ENCODE measurements at places on chromosomes 3 and 15.

DNA sequence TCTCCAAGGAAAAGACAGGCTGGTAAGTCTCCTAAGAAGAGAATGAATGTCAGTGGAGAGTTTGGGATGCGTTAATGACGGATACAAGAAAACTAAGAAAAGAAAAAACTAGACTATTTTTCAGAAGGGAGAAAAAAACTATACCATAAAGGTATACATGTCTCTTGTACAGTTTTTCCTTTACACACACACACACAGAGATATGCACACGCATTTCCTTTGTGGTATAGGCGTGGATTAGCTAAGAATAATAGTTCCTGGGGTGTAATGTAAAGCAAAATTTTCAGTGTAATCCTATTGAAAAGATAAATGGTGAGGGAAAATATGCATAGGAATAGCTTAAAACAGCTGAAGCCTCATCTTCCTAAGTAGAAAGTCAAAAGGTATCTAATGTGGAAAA, 36.3 kb downstream of the GABPB1 start:
- DNase-seq, result no peak

DNA sequence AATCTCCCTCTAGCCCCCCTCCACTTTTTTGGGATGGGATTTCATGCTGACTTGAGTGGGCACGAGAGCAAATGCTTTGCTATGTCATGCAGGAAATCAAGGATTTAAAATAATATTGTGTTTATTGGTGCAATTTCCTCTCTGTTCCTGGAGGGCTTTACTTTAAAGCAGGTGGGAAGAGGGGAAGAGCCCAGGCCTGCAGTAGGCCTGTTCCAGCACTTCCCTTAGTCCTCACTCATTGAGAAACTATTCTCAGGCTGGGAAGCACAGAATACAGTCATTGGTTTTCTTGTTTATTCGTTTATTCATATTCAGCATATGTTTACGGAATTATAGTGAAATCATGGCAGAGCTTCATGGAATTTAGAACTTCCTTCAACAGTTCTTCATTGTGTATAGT, 41.7 kb upstream of the SPSB4 start:
- no peak for DNase-seq

DNA sequence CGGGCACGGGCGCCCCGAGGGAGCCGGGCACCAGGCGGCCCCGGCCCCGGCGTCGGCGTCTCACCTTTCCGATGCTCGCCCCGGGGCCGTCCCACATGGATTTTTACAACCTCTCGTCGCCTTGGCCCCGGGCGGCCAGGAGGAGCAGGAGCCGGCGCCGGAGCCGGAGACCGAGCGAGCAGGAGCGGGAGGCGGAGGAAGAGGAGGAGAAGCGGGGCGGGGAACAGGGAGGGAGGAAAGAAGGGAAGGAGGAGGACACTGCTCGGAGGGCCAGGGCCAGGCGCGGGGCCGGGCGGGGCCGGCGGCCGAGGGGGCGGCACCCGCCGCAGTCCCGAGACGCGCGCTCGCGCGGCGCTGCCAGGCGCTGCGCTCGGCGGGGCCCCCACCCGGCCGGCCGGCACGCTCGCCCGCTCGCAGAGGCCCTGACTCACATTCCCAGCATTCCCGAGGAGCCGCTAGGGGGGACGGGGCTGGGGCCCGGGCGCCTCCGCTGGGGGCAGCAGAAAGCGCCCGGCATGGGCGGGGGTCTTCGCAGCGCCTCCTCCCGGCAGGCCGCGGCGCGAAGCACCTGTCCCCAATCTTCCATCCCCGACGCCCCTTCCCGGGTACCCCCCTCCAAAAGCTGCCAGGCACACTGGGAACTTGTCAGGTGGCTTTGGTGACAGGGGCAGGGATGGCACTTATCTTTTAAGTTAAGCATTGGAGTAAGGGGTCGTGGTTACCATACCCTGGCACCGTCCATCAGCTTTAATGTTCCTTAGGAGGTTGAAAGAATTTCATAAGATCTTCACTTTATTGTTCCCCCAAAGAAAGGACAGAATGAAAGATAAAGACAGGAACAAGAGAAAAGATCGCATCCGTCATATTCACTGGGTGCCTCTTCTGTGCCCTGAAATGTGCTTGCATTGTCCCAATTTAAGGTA, at the start of gene ERC2:
Gene ERC2 (minus strand): TSS at position 284 of the 923 bp plus-strand sequence.
- DNase-seq, result no peak

- no peak for DNase-seq
Observed at GRCh38 chr3:183354325-183354831, 74.0 kb downstream of the MCF2L2 start.

DNA sequence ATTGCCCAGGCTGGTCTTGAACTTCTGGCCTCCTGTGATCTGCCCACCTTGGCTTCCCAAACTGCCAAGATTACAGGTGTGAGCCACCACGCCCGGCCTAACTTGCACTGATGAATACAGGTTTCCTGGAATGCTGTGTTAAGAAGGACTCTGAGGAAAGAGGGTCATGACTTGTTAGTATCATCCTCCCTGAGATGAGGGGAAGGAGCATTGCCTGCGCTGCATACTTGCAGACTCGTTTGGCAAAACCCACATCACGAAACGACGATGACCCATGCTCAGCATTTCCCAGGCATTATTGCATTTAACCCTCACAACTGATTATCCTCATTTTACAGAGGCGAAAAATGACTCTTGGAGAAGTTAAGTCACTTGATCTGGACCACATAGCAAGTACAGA, 18.9 kb downstream of the COLQ start:
- DNase-seq, result no peak

DNA sequence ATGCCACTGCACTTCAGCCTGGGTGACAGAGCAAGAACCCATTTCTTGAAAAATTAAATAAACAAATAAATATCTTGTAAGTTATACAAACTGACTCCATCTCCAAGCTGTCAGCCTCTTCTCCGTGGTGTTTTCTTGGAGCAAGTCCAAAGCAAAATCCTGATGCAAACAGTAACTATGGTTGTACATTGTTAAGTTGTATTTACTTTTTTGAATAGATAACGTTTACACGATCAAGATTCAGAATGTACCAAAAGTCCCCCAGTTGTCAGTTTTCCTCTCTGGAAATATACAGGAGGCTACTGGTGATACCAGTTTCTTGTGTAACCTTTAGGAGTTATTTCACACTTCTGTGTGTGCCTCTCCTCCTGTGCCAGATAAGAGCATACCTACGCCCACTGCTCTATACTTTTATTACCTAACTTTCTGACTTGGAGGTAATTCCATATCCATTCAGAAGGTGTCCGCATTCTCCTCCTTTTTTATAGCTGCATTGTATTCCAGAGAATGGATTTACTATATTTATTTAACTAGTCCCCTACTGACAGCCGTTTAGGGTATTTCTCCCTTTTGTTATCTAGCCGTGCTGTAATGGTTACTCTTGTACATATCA, 14.2 kb downstream of the CMTM7 start:
- no peak for DNase-seq

DNA sequence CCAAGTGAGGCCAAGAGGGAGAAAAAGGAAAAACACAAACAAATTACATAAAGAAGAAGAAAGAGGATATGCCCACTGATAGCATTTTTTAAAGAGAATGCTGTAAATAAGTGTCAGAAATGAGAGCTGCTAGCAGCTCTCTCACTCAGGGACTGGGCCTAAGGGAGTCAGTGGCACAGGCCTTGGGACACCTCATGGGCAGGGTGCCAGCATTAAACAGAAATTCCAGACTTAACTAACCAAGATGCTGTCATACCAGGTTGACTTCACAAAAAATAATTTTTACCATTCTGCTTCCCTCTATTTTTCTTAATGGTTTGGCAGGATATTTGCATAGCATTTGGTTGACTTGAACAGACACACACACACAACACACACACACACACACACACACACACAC, 92.3 kb upstream of the ADAMTSL3 start:
- no peak for DNase-seq

DNA sequence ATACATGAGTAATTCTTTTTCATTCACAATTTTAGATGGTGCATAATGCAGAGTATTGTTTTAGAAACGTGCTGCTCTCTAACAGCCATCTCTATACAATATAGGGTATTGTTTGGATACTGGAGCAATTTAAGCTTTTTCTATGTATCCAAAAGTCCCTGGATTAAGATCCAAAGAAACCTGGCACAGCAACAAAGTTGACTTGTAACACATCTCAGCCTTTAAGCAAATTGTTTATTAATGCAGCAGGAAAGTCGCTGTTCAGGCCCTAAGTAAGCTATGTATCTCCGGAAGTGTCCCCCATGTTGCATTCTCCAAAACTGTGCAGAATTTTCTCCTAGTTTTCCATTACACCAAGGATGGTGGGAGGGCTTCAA, 7.3 kb downstream of the VGLL4 start:
- DNase-seq, result no peak

- DNase-seq, result no peak
Observed at GRCh38 chr3:60176614-60177013, 1074.6 kb downstream of the FHIT start.

DNA sequence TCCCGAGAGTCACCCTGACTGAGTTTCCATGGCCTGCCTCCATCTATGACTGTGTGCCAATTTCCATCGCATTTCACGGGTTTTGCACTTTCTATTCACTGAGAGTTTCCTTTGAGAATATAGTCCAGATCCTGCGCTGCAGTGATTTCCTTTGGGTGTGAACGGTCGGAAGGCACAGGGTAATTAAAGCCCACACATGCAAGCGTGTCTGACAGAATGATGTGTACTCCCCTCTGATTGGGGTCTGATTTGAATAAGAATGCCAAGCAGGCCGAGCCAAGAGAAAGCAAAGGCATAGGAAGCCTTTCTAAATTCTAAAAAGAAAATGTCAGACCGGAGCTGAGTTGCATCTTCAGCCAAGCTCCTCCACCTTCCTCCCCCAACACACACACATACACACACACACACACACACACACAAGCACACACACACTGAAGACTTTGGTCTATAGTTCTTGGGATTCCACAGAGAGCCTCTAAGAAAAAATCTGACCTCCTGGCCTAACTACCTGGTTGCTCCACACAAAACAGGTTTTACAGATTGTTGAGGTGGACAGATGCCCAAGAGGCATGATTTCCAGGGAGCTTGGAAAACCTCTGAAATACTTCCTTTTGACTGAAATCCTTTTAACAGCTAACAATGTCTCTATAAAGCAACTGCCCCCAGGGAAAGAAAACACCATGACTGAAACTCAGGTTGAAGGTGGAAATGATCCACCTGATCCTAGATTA, 59.7 kb upstream of the LRRN1 start:
- DNase-seq, result no peak

GRCh38 chr15:96365781-96366525, 35.5 kb downstream of the NR2F2 start:
- no peak for DNase-seq

DNA sequence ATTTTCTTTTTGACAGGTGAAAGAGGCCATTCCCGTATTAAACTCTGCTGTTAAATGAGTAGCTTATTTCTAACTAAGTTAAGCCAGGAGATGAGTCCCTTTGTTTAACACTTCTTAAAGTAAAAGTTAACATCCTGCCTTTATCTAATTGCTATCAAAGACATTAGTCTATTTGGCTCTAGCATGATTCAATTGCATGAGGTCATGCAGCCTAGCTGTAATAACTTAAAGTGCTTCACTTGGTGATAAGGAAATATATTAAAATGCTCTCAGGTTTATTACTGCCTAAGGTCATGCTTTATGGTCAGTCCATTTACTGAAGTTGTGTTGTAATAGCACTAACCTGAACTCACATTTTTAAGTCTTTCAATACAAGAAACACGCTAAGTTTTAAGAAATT, 82.3 kb upstream of the MLF1 start:
- no peak for DNase-seq

GRCh38 chr3:191397771-191398170, 63.2 kb upstream of the PYDC2 start:
- no peak for DNase-seq

DNA sequence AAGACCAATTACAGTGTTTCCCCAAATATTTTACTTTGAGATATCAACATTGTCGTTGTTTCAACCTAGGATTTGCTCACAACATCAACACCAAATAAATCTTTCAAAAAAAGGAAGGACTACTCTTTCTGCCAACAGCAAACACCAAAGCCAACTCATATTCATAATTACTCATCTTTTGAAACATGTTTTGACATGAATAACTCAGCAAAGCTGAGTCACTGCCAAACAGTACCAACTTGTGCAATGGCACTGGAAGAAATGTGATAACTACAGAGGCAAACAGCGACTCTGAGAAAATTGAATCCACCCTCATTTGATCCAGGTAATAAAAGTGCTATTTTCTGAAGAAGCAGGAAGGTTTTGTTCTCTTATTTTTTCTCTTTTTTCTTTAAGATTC, 67.2 kb downstream of the PEX5L start:
- no peak for DNase-seq

DNA sequence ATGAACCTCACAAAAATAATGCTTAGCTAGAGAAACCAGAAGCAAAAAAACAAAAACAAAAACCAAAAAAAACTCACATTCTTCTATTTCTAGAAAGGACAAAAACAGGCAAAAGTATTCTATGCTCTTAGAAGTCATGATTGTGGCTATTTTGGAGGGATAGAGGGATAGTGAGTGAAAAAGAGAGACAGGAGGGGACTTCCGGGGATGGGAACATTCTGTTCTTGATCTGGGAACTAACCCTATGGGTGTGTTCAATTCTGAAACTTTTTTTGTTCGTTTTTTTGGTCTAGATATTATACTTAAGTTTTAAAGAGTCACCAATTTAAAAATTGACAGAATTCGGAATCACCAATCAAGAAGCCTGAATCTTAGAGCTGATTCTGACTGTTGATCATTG, 120.0 kb upstream of the TPM1 start:
- DNase-seq, result no peak

DNA sequence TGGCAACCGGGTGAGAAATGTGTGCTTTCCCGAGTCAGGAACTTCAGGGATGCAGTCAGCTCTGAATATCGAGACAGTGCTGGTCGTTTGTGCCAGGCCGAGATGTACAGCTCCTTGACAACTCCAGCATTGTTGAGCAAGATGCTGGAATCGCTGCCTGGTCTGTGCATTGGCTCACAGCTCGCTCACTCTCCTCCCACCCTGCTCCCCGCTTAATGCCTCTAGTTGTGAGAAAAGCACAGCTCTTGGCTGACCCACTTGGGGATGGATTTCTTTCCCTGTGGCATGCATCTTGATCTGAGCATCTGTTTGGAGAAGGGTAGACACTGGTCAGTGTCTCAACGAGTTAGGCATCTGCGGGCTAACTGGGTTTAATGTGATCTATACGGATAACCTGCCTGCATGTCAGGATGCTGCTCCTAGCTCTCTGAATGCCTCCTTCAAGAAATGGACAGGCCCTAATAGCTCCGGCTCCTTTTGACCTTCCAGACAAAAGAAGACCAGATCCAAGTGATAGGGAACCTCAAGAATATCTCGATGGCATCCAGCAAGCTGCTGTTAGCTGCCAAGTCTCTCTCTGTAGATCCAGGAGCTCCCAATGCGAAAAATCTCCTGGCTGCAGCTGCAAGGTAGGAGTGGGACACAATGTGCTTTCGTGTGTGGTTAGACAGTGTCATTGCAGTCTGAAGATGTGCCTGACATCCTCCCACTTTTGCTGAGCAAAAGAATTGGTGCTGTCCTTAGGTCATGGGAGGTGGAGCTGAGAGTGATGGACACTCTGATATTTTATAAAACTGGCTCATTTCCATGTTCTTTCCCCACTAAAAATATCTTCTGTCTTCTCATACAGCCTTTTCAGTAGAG, 302.2 kb upstream of the TPM1 start:
- no peak for DNase-seq

Measured in stimulated activated CD4-positive, alpha-beta T cell treated with anti-CD3 and anti-CD28 coated beads, TNF-alpha, amount 100 ng/mL, for 48 hours (primary cell).